ENCODE measurements at places on chromosomes 3 and 15. TPM values are rescaled to one million over a fixed set of nuclear protein-coding genes. Genes with fewer than 3 reads are reported as not detected.

FOXL2NB gene
- total RNA-seq = not detected

CPA3 gene
- not detected for total RNA-seq

ADAMTSL3 gene
- 4.2 TPM for total RNA-seq

SENP5 gene
- total RNA-seq = 15.9 TPM

LXN gene
- 68.0 TPM for total RNA-seq

GRIP2 gene
- total RNA-seq = 0.17 TPM

SV2B gene
- not detected for total RNA-seq

TCTA gene
- 16.4 TPM for total RNA-seq

GABPB1 gene
- 9.1 TPM for total RNA-seq

CACNA2D3 gene
- total RNA-seq = not detected

GATA2 gene
- 4.4 TPM for total RNA-seq

GHRL gene
- not detected for total RNA-seq

PPCDC gene
- 5.4 TPM for total RNA-seq

GRK7 gene
- not detected for total RNA-seq

ACAD11 gene
- 14.9 TPM for total RNA-seq

TMCO5A gene
- not detected for total RNA-seq

DLL4 gene
- total RNA-seq = 0.26 TPM

NSMCE3 gene
- total RNA-seq = 9.6 TPM

LSAMP gene
- total RNA-seq = 6.8 TPM

ANKRD34C gene
- not detected for total RNA-seq

ST6GAL1 gene
- 9.6 TPM for total RNA-seq

RBM6 gene
- total RNA-seq = 34.6 TPM

CNTN3 gene
- total RNA-seq = 0.23 TPM

INSYN1 gene
- 0.68 TPM for total RNA-seq

NANOGP8 gene
- total RNA-seq = not detected

DYNLT2B gene
- 13.4 TPM for total RNA-seq

IMPG2 gene
- total RNA-seq = 0.17 TPM

SLTM gene
- 27.4 TPM for total RNA-seq

VPS8 gene
- total RNA-seq = 44.0 TPM

GOLGA8R gene
- 1.2 TPM for total RNA-seq

CMTM8 gene
- 3.7 TPM for total RNA-seq

CADM2 gene
- total RNA-seq = not detected

SLC28A2 gene
- total RNA-seq = not detected

SLC35G2 gene
- total RNA-seq = 6.3 TPM

RPP25 gene
- 24.8 TPM for total RNA-seq

VPS33B gene
- total RNA-seq = 13.1 TPM

ACTC1 gene
- 70.4 TPM for total RNA-seq

VILL gene
- total RNA-seq = 7.0 TPM

PLSCR5 gene
- total RNA-seq = not detected

GP9 gene
- not detected for total RNA-seq

DUOXA1 gene
- not detected for total RNA-seq

ZPLD1 gene
- total RNA-seq = not detected

PRRT3 gene
- total RNA-seq = 4.3 TPM

KCNH8 gene
- total RNA-seq = not detected

MBNL1 gene
- total RNA-seq = 137 TPM

NXPE3 gene
- total RNA-seq = 14.0 TPM

CELSR3 gene
- 1.8 TPM for total RNA-seq

SRGAP3 gene
- total RNA-seq = 5.7 TPM

EFCC1 gene
- not detected for total RNA-seq

LSG1 gene
- total RNA-seq = 10.1 TPM

ETFA gene
- total RNA-seq = 55.6 TPM

AP2M1 gene
- total RNA-seq = 319 TPM

ACP3 gene
- total RNA-seq = 3.3 TPM

SNTN gene
- not detected for total RNA-seq

SLC15A2 gene
- 1.2 TPM for total RNA-seq

GOLGA8J gene
- not detected for total RNA-seq

MYZAP gene
- 0.35 TPM for total RNA-seq

NPAP1 gene
- total RNA-seq = not detected

Data from pericardium fibroblast (primary cell).